Fibroblast of villous mesenchyme (primary cell): ENCODE measurements at places on chromosomes 16 and 17.

DNA sequence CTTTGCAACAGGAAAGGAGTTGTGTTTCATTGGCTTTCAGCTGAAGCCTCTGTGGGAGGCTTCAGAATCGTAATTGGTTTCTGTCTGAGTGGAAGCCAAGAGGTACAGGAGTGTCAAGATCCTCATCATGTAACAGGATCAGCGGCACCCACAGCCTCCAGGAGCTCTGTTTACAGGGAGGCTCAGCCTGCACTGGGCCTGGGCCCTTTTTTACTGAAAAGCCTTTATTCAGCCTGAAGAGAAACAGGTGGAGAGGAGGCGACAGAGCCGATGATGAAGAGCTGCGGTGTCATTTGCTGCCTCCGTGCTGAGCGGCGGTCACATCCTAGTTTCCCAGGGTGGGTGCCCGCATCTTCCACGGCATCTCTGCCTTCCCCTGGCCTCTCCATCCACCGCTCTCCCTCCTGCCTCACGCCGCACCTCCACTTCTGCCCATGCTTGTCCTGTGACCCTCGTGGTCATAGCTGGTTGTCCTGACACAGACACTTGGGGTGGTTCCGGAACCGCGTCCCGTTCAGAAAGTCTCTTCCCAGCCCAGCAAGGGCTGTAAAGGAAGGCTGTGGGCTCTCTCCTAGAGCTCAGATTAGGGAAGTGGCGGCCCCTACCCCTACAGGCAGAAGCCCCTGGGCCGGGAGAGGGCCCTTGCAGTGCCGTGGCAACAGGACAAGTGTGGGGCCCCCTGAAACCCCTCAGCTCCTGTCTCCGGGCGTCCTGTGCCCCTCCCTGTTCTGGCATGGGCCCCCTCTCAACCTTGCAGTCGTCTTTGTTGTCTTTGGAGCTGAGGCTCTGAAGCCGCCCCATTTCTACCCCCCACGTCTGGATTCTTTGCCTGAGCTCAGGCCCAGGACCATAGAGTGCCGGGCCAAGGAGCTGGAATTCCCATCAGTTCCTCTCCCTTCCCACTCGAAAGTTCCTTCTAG is 53.9 kb upstream of the CHMP6 start:
- DNase-seq = no peak

GRCh38 chr16:11621920-11622651 is 35.4 kb upstream of the LITAF start:
- DNase-seq = no peak

DNA sequence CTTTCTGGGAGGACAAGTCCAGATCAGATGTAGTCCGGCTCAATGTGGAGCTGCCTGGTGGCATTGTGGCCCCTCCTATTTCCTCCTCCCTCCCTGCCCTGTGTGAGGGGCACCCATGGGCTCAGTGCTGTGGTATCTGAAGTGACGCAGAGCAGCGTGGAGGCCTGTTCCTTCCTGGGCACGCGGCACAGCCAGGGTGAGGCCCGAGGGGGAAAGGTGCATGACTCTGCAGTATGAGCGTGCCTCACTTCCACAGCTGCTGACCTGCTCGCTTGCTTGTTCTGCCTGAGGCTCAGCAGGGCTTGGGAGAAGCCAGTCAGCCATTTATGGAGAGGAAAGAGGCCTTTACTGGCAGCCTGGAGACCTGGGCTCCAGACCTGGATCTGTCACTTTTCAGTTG is 11.7 kb downstream of the TMEM238L start:
- DNase-seq = no peak

- no peak for DNase-seq
These were observed 18.1 kb upstream of the DHRS7B start for GRCh38 chr17:21108651-21109050.

- no peak for DNase-seq
These were observed 42.7 kb downstream of the TIMM22 start for GRCh38 chr17:1039511-1040215.

DNA sequence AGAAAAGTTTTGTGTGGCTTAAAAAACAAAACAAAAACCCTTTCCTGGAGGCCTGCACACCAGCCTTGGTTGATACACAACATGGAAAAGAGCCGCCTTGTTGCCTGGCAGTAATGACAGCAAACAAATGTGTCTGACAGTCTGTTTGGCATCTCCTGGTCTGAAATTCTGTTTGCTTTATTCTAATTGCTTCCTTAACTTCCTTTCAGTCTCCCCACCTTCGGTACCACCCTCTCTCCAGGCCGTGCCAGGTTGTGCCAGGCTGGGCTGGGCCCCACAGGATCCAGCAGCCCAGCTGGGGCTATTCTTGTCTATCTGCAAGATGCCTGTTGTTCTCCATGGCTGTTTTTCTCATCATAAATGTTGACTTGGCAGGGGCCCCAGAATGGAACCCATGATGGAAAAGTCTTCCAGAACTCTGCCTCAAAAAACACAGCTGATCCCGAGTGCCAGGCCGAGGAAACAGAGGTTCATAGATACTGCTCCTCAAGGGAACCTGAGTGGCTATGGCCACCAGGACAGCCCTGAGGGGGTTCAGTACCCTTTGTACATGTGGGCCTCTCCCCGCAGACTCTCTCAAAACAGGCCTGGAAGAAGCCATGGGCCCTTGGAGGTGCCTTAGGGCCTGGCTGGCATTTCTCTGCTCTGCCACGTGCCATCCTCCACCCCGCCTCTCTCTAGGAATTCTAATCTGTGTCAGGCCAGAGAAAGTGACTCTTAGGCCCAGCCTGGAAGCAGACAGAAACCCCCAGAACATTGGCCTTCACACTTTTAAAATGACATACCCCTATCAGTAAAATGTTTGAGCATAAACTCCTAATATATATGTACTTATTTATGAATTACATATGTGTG is 50.5 kb downstream of the YPEL2 start:
- DNase-seq = no peak

GRCh38 chr17:78486228-78486802 is 90.9 kb downstream of the DNAH17 start:
- DNase-seq = no peak
